Amygdala (tissue), 56 donors: ENCODE measurements at places on chromosomes 12 and 14.

DNA sequence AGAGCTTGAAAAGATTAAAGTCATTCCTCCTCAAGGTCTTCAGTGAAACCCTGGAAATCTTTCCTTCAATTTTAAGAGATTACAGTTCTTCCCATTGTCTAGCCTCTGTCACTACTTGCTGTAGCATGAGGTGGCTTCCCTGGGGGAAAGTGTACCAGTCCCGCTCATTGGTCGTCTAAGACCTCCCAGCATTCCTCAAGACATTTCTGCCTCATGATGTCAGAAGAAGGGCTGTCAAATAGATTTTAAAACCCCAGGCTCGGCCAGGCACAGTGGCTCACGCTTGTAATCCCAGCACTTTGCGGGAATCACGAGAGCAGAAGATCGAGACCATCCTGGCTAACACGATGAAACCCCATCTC lies 46.7 kb downstream of the SMUG1 start:
- DNase-seq = no peak

- DNase-seq = no peak
Measured at GRCh38 chr12:3574986-3575385, 84.0 kb downstream of the PRMT8 start.

GRCh38 chr14:22483863-22484593 lies 105.0 kb downstream of the DAD1 start:
- no peak for DNase-seq

GRCh38 chr14:73591690-73592449 lies at the start of gene ACOT4:
Gene ACOT4, plus strand, starts transcription at chr14:73591873. Its CDS starts 87 bp downstream, at chr14:73591960.
- no peak for DNase-seq

- no peak for DNase-seq
Measured at GRCh38 chr12:1171657-1172408, 180.8 kb downstream of the ERC1 start.

GRCh38 chr14:54652605-54653052 lies 85.7 kb downstream of the SAMD4A start:
- DNase-seq = no peak

GRCh38 chr14:103108749-103109207 lies 14.3 kb downstream of the EXOC3L4 start:
- DNase-seq = no peak

GRCh38 chr12:11730299-11731041 lies 81.0 kb downstream of the ETV6 start:
- DNase-seq = no peak

DNA sequence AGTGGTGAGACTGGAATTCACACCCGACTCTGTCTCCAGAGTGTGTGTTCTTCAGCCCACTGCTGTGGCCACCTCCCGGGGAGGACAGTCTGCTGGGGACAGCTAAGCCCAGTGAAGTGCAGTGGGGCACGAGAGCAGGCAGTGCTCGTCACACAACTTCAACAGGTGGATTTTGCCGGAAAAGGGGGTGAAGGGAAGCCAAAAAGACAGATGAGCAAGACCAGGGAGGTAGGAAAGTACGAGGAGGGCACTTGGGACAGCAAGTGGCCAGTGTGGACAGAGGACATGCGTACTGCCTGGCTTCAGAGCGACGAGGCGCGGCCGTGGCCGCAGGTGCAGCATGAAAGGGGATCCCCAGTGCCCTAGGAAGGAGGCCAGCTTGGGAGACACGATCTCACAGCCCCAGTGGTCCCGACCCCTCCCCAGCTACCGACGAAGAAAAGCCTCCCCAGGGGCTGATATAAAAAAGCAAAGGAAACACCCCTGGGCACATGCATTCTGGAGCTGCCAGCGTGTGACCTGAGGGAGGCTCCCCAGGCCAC lies 96.1 kb downstream of the FBXL14 start:
- no peak for DNase-seq

DNA sequence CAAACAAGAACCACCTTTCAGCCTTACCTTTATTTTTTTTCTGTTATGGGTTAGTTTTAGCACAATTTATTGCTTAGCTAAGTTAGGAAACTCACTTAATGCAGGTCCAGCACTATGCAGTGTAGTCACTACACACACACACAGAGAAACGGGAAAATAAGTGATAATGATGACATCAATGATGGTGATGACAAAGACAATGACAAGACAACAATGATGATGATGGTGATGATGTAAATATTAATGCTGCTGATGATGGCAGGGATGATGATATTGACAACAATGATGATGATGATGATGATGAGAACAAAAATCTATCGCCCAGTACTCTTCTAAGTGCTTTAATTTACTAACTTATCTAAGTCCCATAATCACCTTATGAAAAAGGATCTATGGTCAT lies 41.1 kb downstream of the WSCD2 start:
- DNase-seq = no peak

- no peak for DNase-seq
Measured at GRCh38 chr12:53300187-53300586, 692 bp downstream of the MYG1 start.

- no peak for DNase-seq
Measured at GRCh38 chr12:108939594-108939993, 59.7 kb downstream of the DAO start.

GRCh38 chr12:13288937-13289652 lies 92.6 kb downstream of the EMP1 start:
- DNase-seq = no peak

DNA sequence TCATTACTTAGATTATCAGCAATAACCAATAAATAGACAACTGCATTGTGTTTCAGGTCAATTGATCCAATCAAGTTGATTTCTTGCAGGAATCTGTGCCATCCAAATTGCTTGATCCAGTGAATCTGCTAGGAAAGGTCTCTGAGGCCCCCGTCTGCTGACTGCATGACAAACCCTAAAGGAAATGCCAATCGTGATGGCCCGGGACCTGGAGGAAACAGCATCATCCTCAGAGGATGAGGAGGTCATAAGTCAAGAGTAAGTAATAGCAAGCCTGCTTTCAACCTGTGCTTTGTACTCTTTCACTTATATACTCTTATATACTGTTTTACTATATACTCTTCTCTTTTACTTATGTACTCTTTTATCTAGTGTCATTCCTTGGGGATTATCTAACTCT lies 1.9 kb downstream of the TTLL5 start:
- DNase-seq = no peak

DNA sequence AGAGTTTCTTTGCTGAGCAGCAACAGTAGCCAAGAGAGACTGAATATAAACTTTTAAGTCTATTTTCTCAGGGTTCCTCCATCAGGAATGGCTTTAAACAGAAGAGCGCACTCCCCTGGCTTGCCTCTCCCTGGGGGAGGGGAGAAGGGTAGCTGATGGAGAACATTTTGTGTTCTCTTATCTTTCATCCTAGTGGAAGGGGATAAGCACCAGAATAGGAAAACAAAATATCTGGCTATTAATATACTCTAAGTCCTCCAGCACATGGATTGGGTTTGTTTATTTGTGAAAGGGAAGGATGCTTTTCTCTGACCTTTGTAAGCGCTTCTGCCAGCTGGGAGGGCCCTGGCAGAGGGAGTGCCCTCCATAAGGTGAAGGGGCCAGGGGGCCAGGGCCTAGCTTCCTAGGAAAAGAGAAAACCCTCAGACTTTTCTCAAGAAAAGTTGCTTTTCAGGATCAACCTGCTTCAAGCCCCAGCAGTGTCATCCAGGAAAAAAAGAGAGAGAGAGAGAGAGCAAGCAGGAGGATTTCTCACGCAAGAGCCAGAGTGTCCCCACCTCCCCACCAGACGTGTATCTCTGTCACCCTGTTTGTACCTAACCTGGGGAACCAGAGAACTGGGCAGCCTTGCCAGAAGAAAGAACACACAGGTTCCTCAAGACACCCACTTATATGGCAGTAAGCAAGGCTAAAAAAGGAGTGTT lies 34.3 kb upstream of the ATP2A2 start:
- no peak for DNase-seq

- DNase-seq = no peak
Measured at GRCh38 chr14:105848570-105848969, 322.2 kb downstream of the TMEM121 start.

GRCh38 chr14:24279301-24280186 lies 8.1 kb upstream of the RABGGTA start:
- DNase-seq = peak; percentile 49

DNA sequence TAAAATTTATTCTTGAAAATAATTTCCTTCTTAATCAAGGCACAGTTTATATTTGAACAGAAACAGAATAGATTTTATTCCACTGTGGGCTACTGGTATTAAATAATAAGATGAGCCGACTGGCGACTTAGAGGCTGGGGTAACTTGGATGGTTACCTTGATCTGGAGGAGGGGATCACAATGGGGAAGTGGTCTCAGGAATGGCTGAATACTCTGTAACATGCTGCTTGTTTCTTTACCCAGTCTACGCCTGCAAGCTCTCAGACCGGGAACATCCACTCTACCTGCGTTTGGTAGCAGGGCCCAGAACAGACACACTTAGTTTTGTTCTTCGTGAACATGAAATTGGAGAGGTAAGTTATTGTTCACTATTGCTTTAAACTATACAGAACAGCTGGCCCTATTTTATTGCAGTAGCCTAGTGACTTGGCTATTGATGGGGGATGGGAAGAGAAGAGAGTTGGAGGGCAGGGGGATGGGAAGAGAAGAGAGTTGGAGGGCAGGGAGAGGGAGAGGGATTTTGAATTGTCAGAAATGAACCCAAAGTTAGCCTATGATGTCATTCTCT lies 67.9 kb downstream of the GNS start:
- no peak for DNase-seq

DNA sequence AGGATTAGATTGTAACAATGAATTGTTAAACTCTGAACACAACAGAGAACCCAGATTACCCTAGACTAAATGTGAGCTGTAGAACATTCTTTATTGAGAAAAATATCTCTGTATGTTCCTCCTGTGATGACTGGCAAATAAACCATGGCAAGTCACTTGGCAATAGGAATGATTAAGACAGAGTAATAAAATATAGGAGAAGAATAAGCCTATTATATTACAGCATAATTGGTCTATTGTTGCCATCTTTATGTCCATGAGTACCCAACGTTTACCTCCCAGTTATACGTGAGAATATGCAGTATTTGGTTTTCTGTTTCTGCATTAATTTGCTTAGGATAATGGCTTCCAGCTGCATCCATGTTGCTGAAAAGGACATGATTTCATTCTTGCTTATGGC lies 211.2 kb upstream of the AVPR1A start:
- no peak for DNase-seq

DNA sequence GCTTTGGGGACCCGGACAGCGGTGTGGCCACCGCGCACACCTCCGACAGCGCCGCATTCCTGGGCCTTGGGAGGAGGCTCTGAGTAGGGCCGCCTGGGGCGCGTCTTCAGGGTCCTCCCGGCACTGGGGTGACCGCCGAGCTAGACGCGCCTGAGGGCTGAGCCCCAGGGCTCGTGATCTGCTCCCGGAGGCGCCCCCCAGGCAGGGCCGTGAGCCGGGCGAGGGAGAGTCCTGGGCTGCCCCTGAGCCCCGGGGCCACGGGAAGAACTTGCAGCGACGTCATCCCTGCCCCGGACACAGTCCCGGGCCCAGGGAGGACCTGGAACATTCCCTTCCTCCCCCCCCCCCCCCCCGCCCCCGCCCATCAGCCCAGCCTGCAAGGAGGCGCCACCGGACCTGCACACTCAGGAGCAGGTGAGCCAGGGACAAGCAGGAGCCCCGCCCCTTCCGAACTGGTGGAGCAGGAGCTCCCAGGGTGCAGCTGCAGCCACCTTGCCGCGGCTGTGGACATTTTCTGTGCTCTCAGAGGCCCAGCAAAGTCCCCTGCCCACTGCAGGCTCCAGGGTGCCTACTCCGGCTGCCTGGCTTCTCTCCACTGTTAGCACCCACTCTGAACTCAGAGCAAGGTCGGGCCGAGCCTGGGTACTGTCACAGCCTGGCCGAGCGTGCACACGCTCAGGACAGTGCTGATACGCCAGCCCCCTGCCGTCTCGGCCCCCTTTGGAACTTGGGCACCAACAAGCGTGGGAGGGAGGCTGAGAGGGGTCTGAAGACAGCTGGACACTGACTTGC lies 50.7 kb downstream of the A2M start:
- no peak for DNase-seq

- DNase-seq = no peak
Measured at GRCh38 chr12:50641566-50641965, 122.3 kb upstream of the ATF1 start.
